Omental fat pad (tissue), 4 donors: ENCODE measurements at places on chromosomes 11 and 22. TPM values are rescaled to one million over a fixed set of nuclear protein-coding genes. Genes with fewer than 3 reads are reported as not detected.

- peak; percentile 32 for DNase-seq
These were observed 73.7 kb downstream of the SCN3B start for GRCh38 chr11:123580557-123581275.

GRCh38 chr11:38672445-38672844 is 2074.4 kb upstream of the RAG2 start:
- DNase-seq = no peak

- no peak for DNase-seq
These were observed 446.9 kb downstream of the BRD1 start for GRCh38 chr22:49380828-49381114.

- DNase-seq = no peak
These were observed 133.8 kb downstream of the ATXN10 start for GRCh38 chr22:45805413-45805812.

GRCh38 chr11:124769806-124770774 is 8.0 kb upstream of the ESAM start:
- DNase-seq = no peak

GRCh38 chr11:130909650-130910049 is 6.6 kb downstream of the SNX19 start:
- DNase-seq = no peak

- no peak for DNase-seq
These were observed 11.0 kb downstream of the NRXN2 start for GRCh38 chr11:64711956-64712362.

The POU2AF2 gene
- total RNA-seq = not detected

DNA sequence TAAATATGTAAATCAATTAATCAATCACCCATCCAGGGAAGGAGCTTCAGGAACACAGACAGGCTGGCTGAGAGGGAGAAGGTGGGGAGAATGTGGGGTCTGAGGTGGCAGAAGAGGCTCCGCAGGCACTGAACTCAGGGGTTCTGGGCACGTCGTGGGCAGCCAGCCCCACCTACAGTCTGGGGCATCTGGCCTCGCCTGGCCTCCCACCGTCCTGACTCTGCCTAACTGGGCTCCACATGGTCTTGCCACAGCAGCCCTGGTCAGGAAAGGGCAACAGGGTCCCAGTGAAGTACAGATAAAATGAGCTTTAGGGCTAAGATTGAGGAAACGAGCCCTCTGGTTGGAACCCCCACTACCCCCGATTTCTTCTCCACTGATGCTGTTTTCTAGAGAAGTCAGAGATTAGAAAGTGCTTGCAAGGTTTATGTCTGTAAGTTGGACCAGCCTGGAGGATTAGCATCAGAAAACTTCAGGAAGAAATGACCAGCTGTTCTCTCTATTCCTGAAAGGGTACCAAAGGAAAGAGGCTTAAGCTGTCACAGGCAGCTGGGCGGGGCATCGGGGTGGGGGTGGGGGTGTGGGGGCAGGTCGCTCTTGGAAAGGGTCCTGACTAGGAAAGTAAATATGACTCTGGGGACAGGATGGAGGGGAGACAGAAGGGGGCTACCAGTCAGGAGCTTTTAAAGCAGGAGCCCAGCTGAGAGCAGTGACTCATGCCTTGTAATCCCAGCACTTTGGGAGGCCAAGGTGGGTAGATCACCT is 261.7 kb downstream of the BUD13 start:
- no peak for DNase-seq

The CRYAB gene
- 82.4 TPM for total RNA-seq

The ROBO4 gene
- total RNA-seq = 92.7 TPM

GRCh38 chr11:70597751-70598625 is 199.7 kb downstream of the CTTN start:
- no peak for DNase-seq

The LRRN4CL gene
- 49.3 TPM for total RNA-seq

DNA sequence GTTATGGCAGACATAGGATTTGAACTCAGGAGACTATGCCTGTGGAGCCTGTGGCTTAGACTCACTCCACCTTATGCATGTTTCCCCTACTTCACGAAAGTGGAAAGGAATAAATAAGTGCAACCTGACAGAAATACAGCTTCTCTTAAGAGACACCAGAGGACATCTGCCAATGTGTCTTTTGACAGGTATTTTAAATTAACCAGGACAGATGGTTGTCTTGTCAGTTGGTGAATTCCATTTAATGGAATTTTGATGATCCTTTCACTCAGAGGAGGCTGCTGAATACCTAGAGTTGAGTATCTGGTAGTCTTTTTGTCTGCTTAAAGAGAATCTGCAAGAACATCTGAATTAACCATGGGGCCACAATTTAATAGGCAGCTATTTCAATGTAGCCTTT is 46.1 kb downstream of the NELL1 start:
- no peak for DNase-seq

DNA sequence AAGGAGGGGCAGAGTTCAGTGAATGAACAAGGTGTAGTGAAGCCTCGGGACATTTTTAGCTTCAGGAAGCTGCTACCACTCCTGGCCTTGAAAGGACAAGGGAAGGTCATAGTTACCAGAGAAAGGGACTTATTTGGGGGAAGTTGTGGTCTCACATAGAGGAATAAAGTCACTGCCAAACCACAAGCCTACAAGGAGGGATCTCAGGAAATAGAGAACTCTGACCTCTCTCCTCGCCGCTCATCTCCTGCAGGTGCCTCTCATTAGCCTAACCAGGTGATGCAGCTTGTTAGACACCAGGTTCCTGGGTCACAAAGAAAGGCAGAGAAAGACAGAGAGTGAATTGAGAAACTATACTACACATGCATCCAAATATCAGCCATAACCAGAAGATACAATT is 14.3 kb upstream of the TOLLIP start:
- no peak for DNase-seq

DNA sequence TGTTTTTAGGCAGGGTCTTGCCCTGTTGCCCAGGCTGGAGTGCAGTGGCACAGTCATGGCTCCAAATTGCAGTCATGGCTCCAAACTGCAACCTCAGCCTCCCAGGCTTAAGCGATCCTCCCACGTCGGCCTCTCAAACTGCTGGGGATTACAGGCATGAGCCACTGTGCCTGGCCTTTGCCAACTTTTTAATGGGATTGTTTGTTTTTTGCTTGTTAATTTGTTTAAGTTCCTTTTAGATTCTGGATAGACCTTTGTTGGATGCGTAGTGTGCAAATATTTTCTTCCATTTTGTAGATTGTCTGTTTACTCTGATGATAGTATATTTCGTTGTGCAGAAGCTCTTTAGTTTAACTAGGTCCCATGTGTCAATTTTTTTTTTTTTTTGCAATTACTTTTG is 10.0 kb upstream of the SCGB1D1 start:
- no peak for DNase-seq

The APBB1 gene
- total RNA-seq = 39.9 TPM

DNA sequence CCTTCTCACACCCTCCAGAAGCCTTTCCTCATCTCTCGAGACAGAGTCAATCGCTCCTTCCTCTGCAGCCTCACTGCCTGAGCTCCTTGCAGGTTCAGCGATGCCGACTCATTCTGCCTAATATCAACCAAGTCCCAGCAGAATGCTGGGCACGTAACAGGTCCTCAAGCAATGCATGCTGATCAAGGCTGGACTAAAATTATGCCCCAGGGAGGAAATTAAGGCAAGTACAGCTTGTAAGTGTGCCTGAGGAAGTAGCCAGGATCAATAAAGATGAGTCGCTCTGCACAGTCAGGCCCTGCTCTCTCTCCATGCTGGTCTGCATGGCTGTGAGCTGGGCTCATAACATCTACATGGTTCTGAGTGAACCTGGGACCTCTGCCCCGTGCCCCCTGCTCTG is 25.6 kb upstream of the NRIP3 start:
- no peak for DNase-seq

DNA sequence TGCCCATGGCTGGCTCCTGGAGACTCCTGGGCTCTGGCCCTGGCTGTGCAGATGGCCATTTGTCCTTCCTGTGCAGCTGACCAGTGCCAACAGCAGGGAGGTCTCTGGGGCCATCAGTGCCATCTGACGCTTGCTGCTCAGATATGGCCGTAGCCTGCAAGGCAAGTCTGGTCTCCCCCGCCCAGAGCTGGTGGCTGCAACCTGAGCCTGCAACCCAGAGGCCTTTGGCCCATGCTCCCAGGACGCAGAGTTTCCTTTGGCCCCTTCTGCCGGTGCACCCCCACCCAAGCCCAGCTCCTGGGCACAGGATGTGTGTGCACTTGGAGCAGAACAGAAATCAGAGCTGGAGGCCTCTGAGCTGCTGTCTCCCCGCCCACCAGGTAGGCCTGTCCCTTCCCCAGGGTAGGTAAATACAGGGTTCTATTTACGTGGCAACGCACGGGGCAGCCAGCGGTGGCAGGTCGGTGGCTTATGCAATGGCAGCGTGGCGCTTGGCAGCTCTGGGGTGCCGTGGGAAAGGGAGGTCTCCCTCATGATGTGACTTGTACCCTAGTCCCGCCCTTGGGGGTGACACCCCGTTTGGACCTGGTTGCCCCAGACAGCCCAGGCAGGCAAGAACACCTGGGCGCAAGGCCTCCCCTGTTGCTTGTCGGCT is 21.0 kb upstream of the MYEOV start:
- no peak for DNase-seq

The OR4D5 gene
- not detected for total RNA-seq

GRCh38 chr11:67022961-67023956 is at the start of gene SYT12:
Gene SYT12 (plus strand): TSS chr11:67023134. CDS start chr11:67030145, 7,011 bp downstream.
- DNase-seq = no peak

GRCh38 chr22:21725956-21726649 is 9.5 kb downstream of the YPEL1 start:
- DNase-seq = no peak

The MIAT gene
- 2.3 TPM for total RNA-seq

- no peak for DNase-seq
These were observed 117.8 kb downstream of the WNT11 start for GRCh38 chr11:76088511-76088910.

GRCh38 chr11:95711945-95712221 is 77.7 kb downstream of the FAM76B start:
- no peak for DNase-seq

- DNase-seq = no peak
These were observed 58.4 kb upstream of the NUP50 start for GRCh38 chr22:45105281-45105702.

The SOX10 gene
- not detected for total RNA-seq

- DNase-seq = no peak
These were observed 3.1 kb downstream of the CD3D start for GRCh38 chr11:118339281-118339961.

The TSGA10IP gene
- 0.24 TPM for total RNA-seq

GRCh38 chr11:103871923-103872551 is 164.4 kb upstream of the DDI1 start:
- no peak for DNase-seq

DNA sequence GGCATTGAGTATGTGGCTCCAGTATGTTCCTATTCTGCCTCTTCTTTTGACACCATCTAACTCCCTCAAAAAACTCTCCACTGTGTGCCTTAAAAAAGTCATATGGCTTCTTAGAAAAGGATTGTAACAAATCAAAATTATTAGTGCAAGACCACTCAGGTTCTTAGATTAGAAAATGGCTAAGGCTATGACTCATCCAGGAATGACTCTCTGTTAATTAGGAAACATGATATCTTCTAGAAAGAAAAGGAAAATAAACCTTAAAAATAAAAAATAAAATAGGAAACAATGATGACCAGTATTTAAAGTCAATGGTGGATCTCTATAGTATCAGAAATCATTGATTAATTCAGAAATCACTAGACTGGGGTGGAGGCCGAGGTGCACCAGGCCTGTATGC is 21.7 kb downstream of the SLC25A17 start:
- no peak for DNase-seq

DNA sequence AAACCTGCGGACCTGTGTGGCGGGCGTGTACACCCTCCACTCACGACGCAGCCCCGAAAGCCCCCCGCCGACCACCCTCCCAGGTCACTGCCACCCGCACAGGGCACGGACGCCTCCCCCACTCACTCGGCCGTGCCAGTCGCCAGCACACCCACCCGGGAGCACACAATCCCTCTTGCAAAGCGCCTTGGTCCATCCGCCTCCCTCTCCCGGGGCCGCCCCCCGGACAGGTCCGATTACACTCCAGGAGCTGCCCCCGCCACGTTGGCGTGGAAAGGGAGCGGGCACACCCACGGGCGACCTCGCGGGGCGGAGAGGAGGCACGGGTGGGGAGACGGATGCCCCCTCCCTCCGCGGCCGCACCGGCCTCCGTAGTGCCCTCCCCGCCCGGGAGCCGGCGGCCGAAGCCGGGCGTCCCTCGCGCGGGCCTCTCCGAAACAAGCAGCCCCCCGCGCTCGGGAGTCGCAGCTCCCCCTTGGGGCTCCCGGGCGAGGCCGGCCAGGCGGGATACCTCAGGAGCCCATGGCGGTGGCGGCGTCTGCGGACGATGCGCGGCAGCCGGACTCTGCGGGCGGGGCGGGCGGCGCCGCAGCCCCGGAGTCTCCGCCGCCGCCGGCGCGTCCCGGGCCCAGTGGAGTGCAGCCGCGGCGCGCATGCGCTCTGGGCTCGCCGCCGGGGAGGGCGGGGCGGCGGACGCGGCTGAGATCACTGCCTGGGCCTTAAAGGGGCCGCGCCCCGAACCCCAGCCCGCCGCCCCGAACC is at the start of gene TMEM184B:
Gene TMEM184B (minus strand): TSS at position 638 of the 762 bp plus-strand sequence. CDS start 25,049 bp downstream, outside the sequence.
- DNase-seq = peak; percentile 38

DNA sequence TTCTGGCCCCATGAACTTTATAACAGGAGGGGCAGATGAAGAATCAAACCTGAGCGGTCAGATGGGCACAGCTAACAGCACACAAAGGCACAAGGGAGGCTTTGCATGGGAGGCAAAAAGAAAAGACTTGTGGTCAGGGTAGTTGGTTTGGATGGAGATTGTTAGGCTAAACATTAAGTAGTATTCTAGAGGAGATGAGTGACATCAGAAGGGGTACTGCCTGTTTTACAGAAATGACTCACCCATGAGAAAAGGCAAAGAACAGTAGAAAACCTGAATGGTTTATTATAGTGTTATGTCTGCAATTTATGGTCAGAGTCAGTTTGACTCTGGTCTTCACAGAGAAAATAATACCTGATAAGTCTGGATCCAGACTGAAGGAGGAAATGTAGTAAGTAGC is 129.8 kb upstream of the KIRREL3 start:
- DNase-seq = no peak

DNA sequence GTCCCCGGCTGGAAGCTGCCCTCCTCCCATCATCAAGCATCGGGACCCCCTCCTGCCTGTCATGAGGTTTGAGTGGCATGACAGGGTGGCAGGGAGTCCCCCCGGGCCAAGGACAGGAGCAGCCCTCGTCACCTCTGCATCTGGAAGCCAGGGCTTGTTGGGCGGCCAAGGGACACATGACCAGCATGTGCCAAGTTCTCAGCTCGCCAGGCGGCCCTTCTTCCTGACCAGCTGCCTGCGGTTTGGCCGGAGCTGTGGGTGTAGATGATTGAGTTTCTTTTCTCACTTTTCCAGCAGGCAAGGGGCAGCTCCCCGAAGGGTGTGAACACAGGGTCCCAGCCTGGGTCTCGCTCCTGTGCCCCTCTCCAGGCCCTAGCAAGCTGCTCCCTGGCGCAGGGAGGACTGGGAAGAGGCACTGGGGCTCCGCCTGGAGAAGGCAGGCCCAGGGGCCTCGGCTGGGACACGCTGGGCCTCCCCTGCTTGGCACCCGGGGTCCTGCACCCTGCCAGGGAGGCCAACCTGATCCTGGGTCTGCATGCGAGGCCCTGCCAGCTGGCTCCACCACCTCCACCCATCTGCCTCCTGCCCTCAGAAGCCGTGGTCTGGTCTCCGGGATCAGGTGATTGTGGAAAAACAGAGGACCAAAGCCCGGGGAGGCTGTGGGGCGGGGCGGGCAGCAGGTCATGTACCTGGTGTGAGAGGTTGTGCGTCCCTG is 13.4 kb downstream of the ARHGAP8 start:
- no peak for DNase-seq

The KRTAP5-1 gene
- not detected for total RNA-seq

The OR2D2 gene
- total RNA-seq = not detected

GRCh38 chr22:22486132-22486899 is 22.2 kb downstream of the ZNF280B start:
- DNase-seq = no peak

The CTSD gene
- 1,165 TPM for total RNA-seq

- no peak for DNase-seq
These were observed 142.4 kb upstream of the DDI1 start for GRCh38 chr11:103894034-103894433.

The OTOG gene
- total RNA-seq = not detected
